Fibroblast of skin of abdomen (primary cell): ENCODE measurements at places on chromosomes 6 and 20.

- DNase-seq = peak; percentile 91
These were observed 369.4 kb upstream of the CITED2 start for GRCh38 chr6:139743664-139744437.

DNA sequence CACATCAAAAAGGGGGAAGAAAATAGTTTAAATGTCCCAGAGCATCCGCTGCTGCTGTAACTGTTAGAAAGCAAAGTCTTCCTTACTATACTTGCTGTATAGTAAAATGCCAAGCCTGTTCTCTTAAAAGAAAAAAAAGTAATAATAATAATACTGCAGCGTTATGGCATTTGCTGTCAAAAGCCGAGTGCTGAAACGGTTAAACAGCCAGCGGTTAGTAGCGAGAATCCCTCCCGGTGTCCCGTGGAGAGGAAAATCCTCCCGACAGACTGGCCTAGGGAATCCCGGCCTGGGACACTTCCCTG lies 19.5 kb upstream of the NFATC2 start:
- no peak for DNase-seq

GRCh38 chr20:41191562-41192500 lies 54.5 kb downstream of the PLCG1 start:
- no peak for DNase-seq

DNA sequence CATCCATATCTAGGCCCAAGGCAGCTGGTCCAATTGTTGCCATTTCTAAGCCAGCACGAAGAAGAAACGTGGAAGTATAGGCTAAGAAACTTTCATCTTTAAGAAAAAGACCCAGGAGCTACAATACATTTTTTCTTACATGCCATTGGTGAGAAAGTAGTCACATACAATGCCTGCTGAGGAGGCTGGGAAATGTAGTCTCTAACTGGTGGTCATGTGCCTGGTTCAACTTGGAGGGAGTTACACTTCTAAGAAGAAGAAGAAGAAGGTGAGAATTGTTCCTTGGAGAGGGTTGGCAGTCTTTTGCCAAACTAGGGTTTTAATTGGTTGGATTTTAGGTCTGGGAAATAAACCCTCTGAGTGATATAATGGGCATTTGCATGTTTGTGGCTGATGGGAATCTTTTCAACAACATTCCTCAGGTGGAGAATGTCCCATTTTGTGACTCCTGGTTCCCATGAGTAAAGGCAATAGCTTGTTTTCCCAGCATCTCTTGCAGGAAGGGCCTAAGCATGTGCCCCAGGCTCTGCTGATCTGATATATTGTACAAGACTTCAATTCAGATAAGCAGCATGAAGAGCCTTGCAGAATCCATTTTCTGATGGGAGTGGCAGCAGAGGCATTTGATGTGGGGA lies 47.0 kb upstream of the PREP start:
- peak; percentile 34 for DNase-seq

DNA sequence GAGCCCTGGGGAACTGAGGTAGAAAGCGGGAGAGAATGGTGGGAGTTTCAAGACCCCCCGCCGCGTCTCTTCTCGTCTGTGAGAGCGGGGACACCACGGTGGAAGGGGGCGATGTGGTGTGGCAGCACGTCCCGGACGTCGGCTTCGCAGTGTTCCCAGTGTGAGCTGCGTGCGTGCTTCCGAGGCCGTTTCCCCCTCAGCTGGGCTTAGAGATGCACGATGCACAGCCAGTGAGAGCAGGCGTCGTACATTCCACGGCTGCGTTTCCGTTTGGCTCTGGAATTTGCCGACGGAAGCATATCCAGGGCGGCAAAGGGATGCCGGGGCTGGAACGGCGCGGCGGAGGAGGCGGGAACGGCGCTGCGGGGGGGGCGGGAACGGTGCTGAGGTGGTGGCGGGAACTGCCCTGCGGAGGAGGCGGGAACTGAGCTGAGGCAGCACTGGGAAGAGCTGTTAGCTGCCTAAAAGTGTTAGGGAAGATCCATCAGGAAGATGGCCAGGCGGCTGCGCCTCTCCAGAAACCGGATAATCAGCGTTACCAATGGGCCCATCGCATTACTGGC lies 37.7 kb downstream of the KIF25 start:
- peak; percentile 88 for DNase-seq

- peak; percentile 98 for DNase-seq
These were observed at the start of gene TMEM14C for GRCh38 chr6:10722820-10723566. TSS of gene TMEM14C (plus strand) at chr6:10723070. CDS start at chr6:10724614, 1,544 bp downstream.

- DNase-seq = no peak
These were observed 48.8 kb downstream of the DST start for GRCh38 chr6:56593801-56594318.

DNA sequence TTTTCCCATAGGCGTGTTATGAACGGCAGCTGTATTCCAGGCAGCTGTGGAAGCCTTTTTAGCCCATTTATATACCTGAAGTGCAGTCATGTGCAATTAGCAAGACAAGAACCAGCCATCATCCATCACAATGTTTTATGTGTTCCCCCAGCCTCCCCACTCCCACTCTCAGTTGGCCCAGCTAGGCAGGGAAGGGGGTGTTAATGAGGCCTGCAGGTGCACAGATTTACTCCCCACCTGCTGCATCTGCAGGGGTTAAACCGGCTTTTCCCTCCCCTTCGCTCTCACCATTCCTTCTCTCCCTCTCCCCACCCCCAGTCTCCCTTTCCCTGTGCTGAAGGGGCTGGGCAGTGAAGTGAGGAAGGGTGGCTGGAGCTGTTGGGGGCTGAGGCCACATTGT lies 149.8 kb upstream of the AKAP12 start:
- DNase-seq = no peak

GRCh38 chr20:7232796-7233195 lies 465.3 kb downstream of the BMP2 start:
- no peak for DNase-seq

DNA sequence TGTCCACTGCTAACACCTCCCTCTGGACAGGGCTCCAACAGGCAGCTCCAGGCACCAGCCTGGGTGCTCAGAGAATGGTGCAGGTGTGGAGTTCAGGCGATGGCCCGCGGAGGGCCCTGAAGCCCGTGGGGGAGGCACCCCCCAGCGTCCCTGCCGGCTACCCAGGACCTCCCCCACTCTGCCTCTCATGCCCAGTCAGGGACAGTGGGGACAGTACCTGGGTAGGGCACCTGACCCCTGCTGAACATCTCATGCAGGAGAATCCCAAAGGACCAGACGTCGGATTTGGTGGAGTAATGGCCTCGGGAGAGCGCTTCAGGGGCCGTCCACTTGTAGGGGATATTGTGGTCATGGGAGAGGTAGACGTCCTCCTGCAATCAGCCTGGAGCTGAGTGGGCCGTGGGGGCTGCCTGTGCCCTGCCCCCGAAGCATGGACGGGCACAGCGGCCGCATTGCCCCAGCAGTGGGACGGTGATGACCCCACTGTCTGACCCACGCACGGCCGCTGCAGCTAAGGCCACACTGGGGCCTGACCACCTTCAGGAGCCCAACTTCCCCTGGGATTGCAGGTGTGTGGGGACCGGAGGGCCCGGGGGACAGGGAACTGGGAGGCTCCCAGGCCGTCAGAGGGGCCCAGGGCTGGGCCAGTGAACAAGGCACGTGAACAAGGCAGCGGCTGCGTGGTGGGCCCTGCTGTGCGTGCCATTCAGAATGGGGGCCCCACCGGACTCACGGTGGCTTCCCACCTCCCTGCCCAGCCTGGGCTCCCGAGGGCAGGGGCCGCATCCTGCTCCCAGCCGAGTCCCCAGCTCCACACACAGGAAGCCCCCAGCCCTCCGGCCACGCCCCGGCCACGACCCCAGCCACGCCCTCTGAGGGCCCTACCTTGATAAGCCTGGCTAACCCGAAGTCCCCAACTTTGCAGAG lies 7.1 kb downstream of the PTK6 start:
- DNase-seq = no peak

DNA sequence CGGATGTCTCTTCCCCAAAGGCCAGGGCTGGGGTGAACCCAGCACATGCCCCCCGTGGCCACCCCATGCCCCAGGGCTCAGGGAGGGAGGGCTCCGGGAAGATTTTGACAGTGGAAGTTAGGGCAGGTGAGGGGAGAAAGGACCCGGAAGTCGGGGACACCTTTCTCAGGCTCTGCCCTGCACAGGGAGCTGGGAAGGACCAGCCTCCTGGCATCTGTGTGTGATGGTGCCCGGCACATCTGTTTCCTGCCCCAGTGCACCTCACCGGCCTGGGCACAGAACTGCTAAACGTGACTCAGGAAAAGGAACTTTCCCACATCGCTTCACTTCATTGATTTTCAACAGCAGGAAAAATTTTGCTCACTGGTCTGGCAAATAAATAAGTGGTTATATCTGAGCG lies 141.1 kb upstream of the AFDN start:
- DNase-seq = no peak

DNA sequence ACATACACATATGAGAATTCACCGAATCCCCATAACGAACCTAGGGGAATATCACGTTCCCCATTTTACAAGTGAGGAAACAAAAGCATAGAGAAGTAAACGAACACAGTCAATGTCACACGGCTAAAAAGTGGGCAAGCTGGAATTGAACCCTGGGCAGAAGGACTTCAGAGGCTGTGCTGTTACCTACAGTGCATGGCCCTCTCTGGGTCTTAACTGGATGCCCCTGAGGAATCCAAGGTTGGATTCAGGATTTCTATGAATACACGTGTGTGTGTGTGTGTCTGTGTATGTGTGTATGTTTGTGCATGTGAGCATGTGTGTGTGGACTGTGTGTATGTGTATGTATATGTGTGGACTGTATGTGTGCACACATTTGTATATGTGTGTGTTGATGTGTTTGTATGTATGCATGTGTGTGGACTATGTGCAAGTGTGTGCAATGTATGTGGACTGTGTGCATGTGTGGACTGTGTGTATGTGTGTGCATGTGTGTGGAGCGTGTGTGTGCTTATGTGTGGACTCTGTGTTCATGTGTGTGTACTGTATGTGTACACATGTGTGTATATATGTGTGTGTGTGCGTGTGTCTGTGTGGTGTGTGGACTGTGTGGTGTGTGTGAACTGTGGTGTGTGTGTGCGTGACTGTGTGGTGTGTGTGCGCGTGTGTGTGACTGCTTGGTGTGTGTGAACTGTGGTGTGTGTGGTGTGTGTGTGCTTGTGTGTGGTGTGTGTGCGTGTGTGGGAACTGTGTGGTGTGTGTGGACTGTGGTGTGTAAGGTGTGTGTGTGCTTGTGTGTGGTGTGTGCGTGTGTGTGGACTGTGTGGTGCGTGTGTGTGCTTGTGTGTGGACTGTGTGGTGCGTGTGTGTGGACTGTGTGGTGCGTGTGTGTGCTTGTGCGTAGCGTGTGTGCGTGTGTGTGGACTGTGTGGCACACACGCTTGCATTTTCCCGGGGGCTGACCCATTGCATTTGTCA lies 49.0 kb downstream of the HNF4A start:
- DNase-seq = no peak

- DNase-seq = no peak
These were observed 2.3 kb downstream of the SAMD10 start for GRCh38 chr20:63976980-63977738.

GRCh38 chr6:144434308-144434990 lies 149.3 kb downstream of the UTRN start:
- peak; percentile 77 for DNase-seq

GRCh38 chr20:46568570-46569129 lies 18.2 kb upstream of the OCSTAMP start:
- DNase-seq = peak; percentile 74

GRCh38 chr20:33012327-33013189 lies 5.1 kb downstream of the BPIFB2 start:
- DNase-seq = no peak

DNA sequence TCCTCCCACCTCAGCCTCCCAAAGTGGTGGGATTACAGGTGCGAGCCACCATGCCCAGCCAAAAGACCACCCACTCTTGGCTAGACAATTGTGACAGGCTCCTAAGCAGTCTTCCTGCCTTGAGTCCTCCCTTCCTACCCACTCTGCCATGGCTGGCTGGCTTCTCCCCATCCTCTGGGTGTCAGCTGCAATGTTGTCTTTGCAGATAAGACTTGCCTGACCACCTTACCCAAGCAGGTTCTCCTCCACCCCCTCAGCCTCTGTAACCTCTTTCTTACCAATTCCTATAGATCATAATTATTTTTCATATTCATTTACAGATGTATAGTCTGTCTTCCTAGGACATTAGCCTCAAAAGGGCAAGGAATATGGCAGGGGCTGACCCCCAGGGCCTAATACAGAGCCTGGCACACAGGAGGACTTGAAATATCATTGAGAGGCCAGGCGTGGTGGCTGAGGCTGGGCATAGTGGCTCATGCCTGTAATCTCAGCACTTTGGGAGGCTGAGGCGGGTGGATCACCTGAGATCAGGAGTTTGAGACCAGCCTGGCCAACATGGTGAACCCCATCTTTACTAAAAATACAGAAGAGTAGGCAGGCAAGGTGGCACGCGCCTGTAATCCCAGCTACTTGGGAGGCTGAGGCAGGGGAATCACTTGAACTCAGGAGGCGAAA lies 28.7 kb upstream of the SPAG4 start:
- DNase-seq = no peak

DNA sequence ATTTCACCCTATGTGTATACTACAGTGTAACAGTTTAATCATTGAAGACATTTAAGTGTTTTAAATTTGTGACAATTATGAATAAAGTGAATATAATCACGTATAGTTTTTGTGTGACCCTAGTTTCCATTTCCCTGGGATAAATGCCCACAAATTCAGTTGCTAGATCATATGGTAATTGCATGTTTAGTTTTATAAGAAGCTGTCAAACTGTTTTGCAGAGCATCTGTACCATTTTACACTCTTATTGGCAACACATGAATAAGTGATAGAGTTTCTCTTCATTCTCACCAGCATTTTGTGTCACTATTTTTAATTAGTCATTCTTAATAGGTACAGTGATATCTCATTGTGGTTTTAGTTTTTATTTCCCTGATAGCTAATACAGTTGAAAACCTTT lies 7.3 kb downstream of the VTA1 start:
- no peak for DNase-seq

GRCh38 chr6:90537027-90537426 lies 49.8 kb downstream of the MAP3K7 start:
- peak; percentile 41 for DNase-seq

- no peak for DNase-seq
These were observed 35.6 kb upstream of the NKX2-4 start for GRCh38 chr20:21432911-21433310.

DNA sequence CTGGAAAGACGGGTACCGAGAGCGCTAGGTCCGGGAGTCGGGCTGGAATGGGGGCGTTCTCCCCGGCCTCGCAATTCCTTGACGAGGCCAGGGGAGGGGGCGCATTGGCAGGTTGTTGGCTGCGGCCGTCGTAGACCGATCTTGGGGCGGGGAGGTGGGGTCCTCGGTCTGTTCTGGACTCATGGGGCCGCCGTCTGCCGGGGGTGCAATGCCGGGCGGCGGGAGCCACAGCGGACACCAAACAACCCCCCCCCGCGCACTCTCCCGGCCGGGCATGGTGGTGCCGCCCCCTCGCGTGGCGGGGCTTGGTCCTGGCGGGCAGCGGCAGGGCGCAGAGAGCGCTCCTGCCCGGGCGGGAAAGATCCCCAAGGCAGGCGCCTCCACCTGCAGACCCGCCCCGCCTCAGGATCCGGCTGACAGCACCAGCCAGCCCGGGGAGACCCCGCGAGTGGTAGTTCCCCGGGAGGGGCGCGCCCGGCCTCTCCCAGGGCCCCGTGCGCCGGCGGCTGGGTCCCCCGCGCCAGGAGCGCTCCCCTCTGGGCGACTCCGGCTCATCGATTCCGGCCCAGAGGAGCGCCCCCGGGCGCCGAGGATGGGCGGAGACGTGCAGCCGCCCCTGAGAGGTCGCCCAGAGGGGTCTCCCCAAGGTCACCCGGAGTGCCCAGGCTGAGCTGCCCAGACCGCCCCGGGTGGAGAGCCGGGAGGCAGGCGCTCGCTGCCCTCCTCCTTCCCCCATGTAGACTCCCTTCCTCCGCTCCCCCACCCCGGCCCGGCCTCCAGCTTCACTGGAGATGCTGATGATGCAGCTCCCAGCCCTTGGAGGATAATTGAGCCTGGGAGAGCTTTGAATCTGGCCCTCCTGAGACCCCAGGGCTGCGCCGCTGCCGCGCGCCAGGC lies 709 bp downstream of the PPP1R16B start:
- DNase-seq = no peak

GRCh38 chr6:313917-314316 lies 21.6 kb downstream of the DUSP22 start:
- no peak for DNase-seq
